ENCODE measurements at places on chromosomes 11 and 22. TPM values are rescaled to one million over a fixed set of nuclear protein-coding genes. Genes with fewer than 3 reads are reported as not detected.

The PTGDR2 gene
- total RNA-seq: 2.9 TPM

The PHF21A gene
- 49.0 TPM for total RNA-seq

The SMIM35 gene
- 3.1 TPM for total RNA-seq

GRCh38 chr11:87036756-87037449, 831 bp upstream of the TMEM135 start:
- peak overlapping the region; percentile 98 for H3K4me3 ChIP-seq
- peak overlapping the region; percentile 94 for H3K27ac ChIP-seq
- DNase-seq: no peak

The ETS1 gene
- 568 TPM for total RNA-seq

The OR5J2 gene
- not detected for total RNA-seq

The PARVB gene
- total RNA-seq: 40.7 TPM

The UPK3A gene
- total RNA-seq: not detected

DNA sequence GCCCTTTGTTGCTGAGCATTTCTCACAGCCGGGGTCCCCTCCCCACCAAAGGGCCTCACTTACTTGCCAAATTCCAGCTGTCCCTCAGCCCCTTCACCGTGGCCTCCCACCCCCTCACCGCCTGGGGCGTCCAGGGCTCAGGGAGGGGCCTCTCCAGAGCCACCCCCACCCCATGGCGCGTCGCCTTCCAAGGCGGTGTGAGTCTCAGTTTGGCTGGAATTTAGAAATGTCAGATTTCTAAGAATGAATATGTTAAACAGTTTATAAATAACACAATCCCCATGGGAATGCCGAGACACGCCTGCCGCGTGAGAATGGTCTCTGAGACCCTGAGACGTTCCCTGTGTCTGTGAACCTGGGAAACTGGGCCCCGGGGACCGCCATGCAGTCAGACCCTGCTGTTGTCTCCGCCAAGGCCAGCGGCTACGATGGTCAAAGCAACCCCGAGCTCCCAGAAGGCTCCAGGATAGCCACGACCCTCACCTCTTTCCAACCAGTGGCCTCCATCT, 28.9 kb downstream of the CELSR1 start:
- no peak overlapping the region for H3K27ac ChIP-seq
- H3K36me3 ChIP-seq: no peaks in the 10 kb centered on the region
- DNase-seq: no peak

- no peak overlapping the region for H3K27ac ChIP-seq
- H3K27me3 ChIP-seq: no peaks in the 10 kb centered on the region
- no peak for DNase-seq
Observed at GRCh38 chr11:12207384-12208150, 97.2 kb downstream of the MICAL2 start.

DNA sequence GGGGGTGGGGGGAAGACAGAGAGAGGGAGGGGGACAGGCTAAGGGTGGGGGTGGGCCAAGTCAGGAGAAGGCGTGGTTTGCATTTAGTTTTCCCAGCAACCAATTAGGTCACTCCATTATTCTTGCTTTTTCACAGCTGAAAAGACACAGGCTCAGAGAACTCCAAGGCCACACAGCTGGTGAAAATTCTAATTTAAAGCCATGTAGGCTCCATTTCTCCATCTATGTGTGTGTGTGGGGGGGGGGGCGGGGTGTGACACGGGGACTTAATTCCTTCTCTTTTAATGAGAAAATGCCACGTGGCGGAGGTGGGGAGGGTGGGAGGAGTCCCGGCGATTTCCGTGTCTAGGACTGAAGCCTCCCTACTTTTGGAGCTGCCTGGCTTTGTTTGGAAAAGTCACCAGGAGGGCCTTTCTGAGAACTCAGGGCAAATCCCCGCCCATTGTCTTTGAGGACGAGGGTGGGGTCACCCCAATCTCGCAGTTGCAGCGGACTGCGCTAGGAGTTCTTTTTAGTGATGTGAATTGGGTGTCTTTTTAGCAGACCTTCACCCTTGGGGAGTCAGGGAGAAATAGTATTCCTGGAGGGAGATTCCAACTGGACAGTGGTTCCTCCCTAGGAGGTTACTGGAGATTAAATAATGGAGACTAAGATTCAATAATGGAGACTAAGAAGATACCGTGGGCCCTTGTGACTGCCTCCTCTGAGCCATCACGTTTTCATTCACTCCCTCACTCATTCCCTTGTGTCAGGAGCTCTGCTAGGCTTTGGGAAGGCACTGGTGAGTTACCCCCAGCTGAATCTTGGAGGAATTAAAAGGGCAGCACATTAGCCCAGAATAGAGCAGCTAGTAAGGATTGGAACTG, 36.4 kb upstream of the PTPRJ start:
- H3K27me3 ChIP-seq: no peaks in the 10 kb centered on the region
- peaks cover 20% of the 10 kb centered on the region for H3K4me1 ChIP-seq
- H3K36me3 ChIP-seq: no peaks in the 10 kb centered on the region
- H3K4me3 ChIP-seq: no peak overlapping the region
- no peak overlapping the region for H3K27ac ChIP-seq

The TRPM5 gene
- total RNA-seq: not detected

The GALNT18 gene
- total RNA-seq: 2.0 TPM

DNA sequence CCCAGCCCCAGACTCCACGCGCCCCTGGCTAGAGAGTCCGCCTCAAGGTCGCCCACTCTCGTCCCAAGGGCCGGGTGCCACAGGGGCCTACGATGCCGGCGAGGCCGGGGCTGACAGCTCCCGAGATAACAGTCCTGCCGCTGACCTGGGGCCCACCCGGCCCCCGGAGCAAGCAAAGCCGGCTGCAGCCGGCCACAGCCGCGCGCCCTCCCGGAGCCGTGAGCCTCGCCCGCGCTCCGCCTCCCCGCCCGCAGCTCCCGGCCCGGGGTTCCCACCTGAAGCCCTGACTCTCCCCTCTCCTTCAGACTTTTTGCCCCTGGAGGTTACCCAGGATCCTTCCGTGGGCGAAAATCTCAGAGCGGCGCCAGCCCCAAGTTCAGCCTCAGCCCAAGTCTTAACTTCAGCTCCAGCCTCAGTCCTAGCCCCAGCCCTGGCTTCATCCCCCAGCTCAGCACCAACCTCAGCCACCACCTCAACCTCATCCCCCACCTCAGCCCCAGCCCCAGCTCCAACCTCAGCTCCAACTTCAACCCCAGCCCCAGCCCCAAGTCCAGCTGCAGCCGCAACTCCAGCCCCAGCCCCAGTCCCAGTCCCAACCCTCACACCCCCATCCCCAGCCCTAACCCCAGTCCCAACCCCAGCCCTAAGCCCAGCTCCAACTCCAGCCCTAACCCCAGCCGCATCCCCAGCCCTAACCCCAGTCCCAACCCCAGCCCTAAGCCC, 1.7 kb downstream of the KLHDC7B start:
- H3K4me1 ChIP-seq: peaks cover 33% of the 10 kb centered on the region
- no peak for DNase-seq
- H3K27ac ChIP-seq: peak overlapping the region; percentile 95
- H3K4me3 ChIP-seq: peak overlapping the region; percentile 87

DNA sequence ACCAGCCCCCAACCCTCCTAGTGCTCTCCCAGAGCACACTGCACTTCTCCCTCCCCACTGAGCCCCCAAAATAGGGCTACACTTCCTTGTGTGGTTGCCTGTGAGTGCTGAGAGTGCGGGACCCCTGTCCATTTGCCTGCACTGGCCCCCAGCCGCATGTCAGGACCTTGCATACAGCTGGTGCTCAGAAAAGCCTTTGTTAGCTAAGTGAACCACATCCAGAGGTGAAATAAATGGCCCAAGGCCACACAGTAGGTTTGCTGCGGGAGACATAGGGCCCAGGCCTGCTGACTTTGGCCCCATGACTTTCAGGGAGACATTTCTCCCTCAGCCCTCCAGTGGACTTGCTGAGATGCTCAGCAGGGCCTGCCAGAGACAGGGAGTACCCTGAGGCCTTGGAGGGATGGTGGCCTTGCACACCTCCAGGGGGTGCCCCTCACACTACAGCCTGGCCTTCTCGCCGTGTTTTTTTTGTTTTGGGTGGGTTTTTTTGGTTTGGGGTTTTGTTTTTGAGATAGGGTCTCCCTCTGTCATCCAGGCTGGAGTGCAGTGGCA, 10.2 kb downstream of the SSTR3 start:
- H3K36me3 ChIP-seq: peaks cover 5% of the 10 kb centered on the region
- peak; percentile 23 for DNase-seq
- no peaks in the 10 kb centered on the region for H3K27me3 ChIP-seq
- H3K4me1 ChIP-seq: peaks cover 32% of the 10 kb centered on the region
- H3K27ac ChIP-seq: peak overlapping the region; percentile 50

The OAF gene
- 5.5 TPM for total RNA-seq

The HTR3A gene
- total RNA-seq: not detected

- no peaks in the 10 kb centered on the region for H3K4me1 ChIP-seq
- H3K4me3 ChIP-seq: no peak overlapping the region
- H3K27ac ChIP-seq: no peak overlapping the region
- DNase-seq: no peak
- no peaks in the 10 kb centered on the region for H3K36me3 ChIP-seq
Observed at GRCh38 chr11:94673951-94674491, 94.1 kb upstream of the AMOTL1 start.

- no peak overlapping the region for H3K27ac ChIP-seq
- H3K4me3 ChIP-seq: no peak overlapping the region
- H3K4me1 ChIP-seq: no peaks in the 10 kb centered on the region
- peaks cover 8% of the 10 kb centered on the region for H3K27me3 ChIP-seq
- DNase-seq: no peak
- H3K36me3 ChIP-seq: no peaks in the 10 kb centered on the region
Observed at GRCh38 chr11:33649944-33650343, 50.7 kb downstream of the C11orf91 start.

- H3K36me3 ChIP-seq: no peaks in the 10 kb centered on the region
- DNase-seq: no peak
- H3K4me3 ChIP-seq: no peak overlapping the region
- no peaks in the 10 kb centered on the region for H3K4me1 ChIP-seq
- no peaks in the 10 kb centered on the region for H3K27me3 ChIP-seq
Observed at GRCh38 chr11:15805726-15806125, 550.6 kb downstream of the SOX6 start.

DNA sequence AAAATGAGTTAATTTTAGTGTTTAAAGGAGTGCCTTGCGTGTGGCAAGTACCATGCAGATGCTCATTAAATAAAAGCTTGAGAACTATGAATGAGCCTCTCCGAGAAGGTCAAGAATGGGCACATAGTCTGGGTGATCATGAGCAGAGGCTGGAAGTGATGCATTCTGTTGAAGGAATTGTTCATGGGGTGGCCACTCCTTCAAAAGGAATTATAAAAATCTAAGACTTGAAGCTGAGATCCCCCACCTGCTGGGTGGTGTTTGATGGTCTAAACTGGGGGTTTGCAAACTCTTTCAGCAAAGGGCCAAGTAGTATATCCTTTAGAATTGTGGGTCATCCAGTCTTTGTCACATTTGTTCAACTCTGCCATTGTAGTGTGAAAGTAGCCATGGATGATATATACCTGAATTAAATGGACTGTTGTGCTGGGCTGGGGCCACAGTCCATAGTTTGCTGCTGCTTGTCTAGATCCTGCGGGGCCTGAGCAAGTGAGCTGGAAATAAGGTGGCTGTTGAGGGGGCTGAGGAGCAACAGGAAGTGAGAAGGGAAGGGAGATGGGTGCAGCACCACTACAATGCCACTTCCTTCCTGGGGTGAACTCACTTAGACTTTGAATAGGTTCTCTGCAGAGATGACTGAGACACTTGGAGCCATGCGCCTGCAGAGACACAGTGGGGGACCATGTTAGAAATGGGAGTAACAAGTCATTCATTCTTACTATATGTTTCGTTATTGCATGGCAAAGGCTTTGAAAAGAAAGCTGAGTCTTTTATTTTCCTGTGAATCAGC, 179.0 kb downstream of the SNX19 start:
- peak overlapping the region; percentile 41 for H3K4me3 ChIP-seq
- H3K36me3 ChIP-seq: no peaks in the 10 kb centered on the region
- no peak for DNase-seq
- no peaks in the 10 kb centered on the region for H3K27me3 ChIP-seq
- peaks cover 11% of the 10 kb centered on the region for H3K4me1 ChIP-seq

GRCh38 chr22:29838599-29838956, 504 bp upstream of the ASCC2 start:
- H3K27me3 ChIP-seq: peaks cover 9% of the 10 kb centered on the region
- H3K4me1 ChIP-seq: peaks cover 27% of the 10 kb centered on the region
- peak overlapping the region; percentile 91 for H3K27ac ChIP-seq
- peak overlapping the region; percentile 97 for H3K4me3 ChIP-seq

The CSF2RB gene
- 1.3 TPM for total RNA-seq

DNA sequence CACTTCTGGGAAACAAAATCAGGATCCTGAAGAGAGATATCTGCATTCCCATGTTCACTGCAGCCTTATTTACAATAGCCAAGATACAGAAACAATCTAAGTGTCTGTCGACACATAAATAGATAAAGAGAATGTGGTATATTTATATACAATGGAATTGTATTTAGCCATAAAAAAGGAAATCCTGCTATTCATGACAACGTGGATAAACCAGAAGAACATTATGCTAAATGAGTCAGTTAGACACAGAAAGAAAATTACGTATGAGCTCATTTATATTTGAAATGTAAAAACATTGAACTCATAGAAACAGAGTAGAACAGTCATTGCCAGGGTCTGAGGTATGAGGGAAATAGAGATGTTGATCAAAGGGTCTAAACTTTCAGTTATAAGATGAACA, 6.1 kb downstream of the MRPL17 start:
- H3K4me3 ChIP-seq: no peak overlapping the region
- no peaks in the 10 kb centered on the region for H3K27me3 ChIP-seq
- peaks cover 38% of the 10 kb centered on the region for H3K4me1 ChIP-seq
- H3K36me3 ChIP-seq: peaks cover 27% of the 10 kb centered on the region
- no peak for DNase-seq

The RPL27A gene
- total RNA-seq: 1,044 TPM

DNA sequence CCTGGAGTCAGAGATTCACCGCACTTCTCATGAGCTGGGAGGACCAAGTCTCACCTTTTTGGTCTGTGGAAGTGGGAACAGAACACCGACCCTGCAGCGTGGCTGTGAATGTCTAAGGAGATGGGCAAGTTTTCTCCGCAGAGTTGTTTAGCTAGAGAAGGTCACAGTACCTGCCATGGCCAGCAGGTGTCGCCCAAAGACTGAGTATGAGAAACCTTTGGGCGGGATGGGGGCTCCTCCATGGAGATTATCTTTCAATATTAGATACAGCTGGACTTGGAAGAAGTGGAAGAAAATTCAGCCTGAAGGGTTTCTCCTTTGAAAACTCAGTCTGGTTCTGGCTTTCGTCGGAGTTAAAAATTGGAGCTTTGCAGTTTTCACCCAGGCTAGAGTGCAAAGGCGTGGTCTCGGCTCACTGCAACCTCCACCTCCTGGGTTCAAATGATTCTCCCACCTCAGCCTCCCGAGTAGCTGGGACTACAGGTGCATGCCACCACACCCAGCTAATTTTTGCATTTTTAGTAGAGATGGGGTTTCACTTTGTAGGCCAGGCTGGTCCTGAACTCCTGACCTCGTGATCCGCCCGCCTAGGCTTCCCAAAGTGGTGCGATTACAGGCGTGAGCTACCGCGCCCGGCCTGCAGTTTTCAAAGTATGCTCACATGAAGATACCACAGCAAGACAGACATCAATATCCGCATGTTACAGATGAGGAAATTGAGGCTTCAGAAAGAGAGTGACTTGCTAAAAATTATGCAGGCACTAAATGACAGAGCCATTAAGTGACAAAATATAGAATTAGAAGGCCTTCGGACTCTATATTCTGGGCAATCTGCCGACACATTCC, 10.7 kb upstream of the DSCAML1 start:
- peaks cover 15% of the 10 kb centered on the region for H3K4me1 ChIP-seq
- no peaks in the 10 kb centered on the region for H3K27me3 ChIP-seq
- no peaks in the 10 kb centered on the region for H3K36me3 ChIP-seq
